Activated CD4-positive, alpha-beta T cell treated with anti-CD3 and anti-CD28 coated beads, Interleukin-2, Interleukin-6, amounts not matched to agents 100 ng/mL and 50 ng/mL, durations not matched to agents 16 hours and 8 hours (primary cell): ENCODE measurements at places on chromosomes 2 and 18.

DNA sequence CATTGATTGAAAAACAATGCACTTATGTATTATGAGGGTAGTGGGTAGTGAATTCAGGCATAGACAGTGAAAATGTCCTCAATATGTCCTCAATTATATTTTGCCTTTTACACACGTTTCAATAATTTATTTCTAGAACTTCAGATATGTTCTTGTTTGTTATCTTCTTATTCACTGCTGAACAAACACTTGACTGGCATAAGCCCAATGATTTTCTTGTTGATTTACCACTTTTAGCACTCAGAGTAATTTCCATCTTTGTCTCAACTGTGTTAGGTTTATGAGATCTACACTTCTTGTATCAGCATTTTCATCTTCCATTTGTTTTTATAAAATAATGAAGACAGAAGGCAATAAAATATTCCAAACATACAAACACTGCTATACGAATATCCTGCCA lies 61.8 kb upstream of the DCC start:
- no peak for DNase-seq

- no peak for DNase-seq
These were observed 1.6 kb downstream of the OR6B3 start for GRCh38 chr2:240051697-240052096.

DNA sequence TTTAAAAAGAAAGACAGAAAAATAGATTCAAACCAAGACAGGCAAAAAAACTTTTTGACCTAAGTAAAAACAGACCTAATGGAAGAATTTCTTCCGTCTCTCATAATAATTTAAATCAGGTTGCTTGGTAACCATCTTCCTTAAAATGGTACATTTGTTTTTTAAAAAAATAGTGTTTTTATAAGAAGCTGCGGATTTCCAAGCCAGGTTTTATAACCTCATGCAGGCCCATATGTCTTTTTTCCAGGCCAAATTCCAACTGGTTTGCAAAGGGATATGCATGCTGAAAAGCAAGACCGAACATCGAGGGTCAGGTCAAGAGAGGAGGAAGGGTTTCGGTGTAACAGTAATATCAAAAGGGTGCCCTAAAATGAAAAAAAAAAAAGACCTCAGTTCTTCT lies 172.9 kb downstream of the MAIP1 start:
- no peak for DNase-seq

GRCh38 chr2:57376985-57377384 lies 669.6 kb upstream of the VRK2 start:
- DNase-seq = no peak
